ENCODE measurements at places on chromosomes 7 and 10. TPM values are rescaled to one million over a fixed set of nuclear protein-coding genes. Genes with fewer than 3 reads are reported as not detected.

- H3K36me3 ChIP-seq = no peaks in the 10 kb centered on the region
- no peak overlapping the region for H3K27ac ChIP-seq
- no peaks in the 10 kb centered on the region for H3K27me3 ChIP-seq
- no peak for DNase-seq
- H3K4me3 ChIP-seq = no peak overlapping the region
Measured at GRCh38 chr7:137717811-137718271, 128.9 kb downstream of the DGKI start.

DNA sequence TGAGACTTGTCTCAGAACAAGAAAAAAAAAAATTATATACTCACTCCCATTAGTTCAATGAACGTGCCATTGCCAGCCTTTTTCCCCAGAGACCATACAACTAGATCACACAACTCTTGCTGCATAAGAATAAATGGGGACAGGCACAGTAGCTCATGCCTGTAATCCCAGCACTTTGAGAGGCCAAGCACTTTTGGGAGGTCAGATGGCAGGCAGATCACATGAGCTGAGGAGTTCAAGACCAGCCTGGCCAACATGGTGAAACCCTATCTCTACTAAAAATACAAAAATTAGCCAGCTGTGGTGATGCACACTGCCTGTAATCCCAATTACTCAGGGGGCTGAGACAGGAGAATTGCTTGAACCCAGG lies 13.6 kb downstream of the PDLIM1 start:
- H3K4me1 ChIP-seq = peaks cover 83% of the 10 kb centered on the region
- no peaks in the 10 kb centered on the region for H3K36me3 ChIP-seq
- H3K27ac ChIP-seq = peak overlapping the region; percentile 87
- H3K27me3 ChIP-seq = no peaks in the 10 kb centered on the region
- no peak overlapping the region for H3K4me3 ChIP-seq
- no peak for DNase-seq

DNA sequence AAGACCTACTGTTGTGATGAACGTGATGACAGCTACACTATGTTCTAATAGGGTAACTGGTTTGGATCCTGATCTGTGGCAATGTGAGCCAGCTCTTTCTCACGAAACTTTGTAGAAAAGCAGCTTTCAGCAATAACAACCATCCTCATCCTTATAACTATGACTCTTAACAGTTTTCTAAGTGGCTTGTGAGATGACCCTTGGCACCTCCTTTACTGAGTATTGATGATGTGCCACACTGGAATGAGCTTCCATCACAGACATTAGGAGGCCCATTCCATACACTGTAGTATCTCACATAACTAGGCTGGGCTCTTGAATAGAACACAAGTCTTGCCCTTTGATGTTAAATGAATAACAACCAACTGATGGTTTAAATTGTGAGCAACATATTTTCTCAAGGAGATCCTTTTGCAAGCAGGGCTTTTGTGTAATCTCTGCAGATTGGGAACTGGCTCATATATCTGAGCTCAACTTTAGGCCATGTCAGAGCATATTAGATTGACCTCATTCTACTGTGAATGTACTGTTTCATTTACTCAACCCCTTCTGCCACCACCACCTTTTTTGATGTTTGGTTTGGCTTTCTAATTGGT lies 46.4 kb downstream of the MYPN start:
- H3K36me3 ChIP-seq = no peaks in the 10 kb centered on the region
- H3K4me3 ChIP-seq = no peak overlapping the region
- no peak for DNase-seq
- no peak overlapping the region for H3K27ac ChIP-seq
- no peaks in the 10 kb centered on the region for H3K27me3 ChIP-seq

DNA sequence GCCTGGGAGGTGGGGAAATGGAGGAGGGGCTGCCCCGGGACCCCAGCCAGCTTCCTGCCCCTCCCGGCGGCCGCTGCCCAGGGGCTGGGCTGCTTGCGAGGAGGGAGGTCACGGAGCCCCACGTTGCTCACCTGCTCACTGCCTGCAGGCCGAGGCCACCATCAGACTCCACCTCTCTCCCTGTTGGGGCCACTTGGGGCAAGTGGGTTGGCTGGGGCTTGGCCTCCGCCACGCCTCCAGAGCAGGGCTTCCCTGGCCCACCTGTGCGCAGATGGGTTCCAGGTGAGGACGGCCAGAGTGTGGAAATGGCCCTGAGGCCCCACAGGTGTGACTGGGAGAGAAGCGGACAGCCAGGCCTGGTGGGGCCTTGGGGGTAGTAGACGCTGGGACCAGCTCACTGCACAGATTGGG lies 82.8 kb upstream of the DIP2C start:
- H3K27me3 ChIP-seq = no peaks in the 10 kb centered on the region
- no peak for DNase-seq
- no peak overlapping the region for H3K27ac ChIP-seq

DNA sequence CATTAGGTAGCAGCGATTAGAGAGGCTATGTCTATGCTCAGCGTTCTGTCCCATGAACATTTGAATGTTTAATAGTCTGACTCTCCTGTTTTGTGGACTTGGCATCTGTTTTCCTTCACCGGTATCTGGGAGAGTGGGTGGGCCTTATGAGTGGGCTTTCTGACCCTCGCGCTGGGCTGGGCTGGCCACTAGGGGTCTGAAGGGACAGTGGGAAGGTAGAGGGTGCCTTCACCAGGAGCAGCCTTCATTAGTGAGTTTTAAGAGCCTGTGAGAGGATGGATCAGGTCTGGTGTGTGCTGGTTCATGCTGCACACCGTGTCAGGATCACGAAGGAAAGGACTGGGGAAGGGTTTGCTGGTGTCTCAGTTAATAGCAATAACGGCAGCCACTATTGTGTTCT lies 33.4 kb downstream of the DCLRE1A start:
- no peaks in the 10 kb centered on the region for H3K27me3 ChIP-seq
- H3K4me1 ChIP-seq = no peaks in the 10 kb centered on the region
- no peak for DNase-seq
- H3K36me3 ChIP-seq = no peaks in the 10 kb centered on the region
- no peak overlapping the region for H3K27ac ChIP-seq

DNA sequence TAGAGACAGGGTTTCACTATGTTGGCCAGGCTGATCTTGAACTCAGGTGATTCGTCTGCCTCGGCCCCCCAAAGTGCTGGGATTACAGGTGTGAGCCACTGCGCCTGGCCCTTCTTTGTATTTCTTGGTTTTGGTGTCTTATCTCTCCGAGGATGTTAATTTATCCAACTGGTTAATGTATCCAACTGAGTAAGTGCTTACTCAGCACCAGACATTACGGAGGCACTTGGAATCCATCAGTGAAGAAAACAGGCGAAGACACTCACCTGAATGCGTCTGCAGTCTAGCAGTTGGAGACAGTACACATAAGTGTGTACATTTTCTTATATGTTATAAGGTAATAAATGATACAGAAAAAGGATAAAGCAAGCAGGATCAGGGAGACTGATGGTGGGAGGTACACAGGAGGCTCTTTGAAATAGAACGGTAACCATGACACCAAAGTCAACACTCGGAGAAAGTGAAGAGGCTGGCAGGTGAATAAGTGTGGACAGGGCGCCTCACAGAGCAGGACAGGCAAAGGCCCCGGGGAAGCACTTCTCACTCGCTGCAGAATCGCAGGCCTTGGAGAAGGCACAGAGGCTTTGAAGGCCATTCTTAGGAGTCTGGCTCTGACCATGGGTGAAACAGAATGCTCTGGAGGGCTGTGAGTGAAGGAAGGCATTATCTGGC lies 73.1 kb downstream of the LANCL2 start:
- no peaks in the 10 kb centered on the region for H3K27me3 ChIP-seq
- H3K4me3 ChIP-seq = no peak overlapping the region
- DNase-seq = no peak

DNA sequence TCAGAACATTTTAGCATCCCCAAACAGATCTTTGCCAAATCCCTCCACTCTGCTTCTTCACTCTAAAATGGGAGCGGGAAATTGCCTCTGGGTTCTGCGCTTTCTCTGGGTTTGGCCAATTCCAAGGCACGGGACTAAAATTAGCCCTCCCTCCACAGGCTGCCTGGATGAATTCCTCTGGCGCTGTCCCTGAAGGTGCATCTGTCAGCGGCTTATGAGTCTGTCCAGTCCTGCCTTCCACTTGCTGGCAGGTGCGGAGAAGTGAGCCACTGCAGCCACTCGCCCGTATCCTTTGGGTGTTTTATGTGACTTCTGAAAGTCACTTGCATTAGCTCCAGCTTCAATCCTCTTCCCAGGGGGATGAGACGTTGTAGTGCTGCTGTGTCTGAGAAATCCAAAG lies 121.6 kb downstream of the SH2D4B start:
- DNase-seq = no peak
- no peak overlapping the region for H3K4me3 ChIP-seq

DNA sequence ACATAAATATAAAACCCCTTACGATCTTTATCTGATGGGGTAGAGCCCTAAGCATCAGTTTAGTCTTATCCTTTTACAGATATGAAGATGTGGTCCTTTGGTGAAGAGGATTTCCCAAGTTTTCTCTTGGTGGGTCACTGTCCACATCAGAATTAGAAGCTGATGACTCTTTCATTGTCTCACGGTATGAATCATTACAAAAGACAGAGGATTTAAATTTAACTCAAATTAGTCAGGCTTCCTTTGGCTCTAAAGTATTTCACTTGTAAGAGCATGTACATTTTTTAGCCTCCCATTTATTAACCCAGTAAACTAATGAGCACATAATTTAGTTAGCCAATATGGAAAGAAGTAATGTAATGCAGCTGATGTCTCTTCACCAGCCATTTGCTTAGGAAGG lies 49.9 kb upstream of the TMEM26 start:
- H3K4me1 ChIP-seq = no peaks in the 10 kb centered on the region
- no peaks in the 10 kb centered on the region for H3K36me3 ChIP-seq
- H3K27ac ChIP-seq = no peak overlapping the region
- no peaks in the 10 kb centered on the region for H3K27me3 ChIP-seq
- no peak for DNase-seq

- no peak overlapping the region for H3K27ac ChIP-seq
- H3K4me1 ChIP-seq = no peaks in the 10 kb centered on the region
- no peaks in the 10 kb centered on the region for H3K36me3 ChIP-seq
Measured at GRCh38 chr7:90648834-90649233, 52.7 kb downstream of the CDK14 start.

DNA sequence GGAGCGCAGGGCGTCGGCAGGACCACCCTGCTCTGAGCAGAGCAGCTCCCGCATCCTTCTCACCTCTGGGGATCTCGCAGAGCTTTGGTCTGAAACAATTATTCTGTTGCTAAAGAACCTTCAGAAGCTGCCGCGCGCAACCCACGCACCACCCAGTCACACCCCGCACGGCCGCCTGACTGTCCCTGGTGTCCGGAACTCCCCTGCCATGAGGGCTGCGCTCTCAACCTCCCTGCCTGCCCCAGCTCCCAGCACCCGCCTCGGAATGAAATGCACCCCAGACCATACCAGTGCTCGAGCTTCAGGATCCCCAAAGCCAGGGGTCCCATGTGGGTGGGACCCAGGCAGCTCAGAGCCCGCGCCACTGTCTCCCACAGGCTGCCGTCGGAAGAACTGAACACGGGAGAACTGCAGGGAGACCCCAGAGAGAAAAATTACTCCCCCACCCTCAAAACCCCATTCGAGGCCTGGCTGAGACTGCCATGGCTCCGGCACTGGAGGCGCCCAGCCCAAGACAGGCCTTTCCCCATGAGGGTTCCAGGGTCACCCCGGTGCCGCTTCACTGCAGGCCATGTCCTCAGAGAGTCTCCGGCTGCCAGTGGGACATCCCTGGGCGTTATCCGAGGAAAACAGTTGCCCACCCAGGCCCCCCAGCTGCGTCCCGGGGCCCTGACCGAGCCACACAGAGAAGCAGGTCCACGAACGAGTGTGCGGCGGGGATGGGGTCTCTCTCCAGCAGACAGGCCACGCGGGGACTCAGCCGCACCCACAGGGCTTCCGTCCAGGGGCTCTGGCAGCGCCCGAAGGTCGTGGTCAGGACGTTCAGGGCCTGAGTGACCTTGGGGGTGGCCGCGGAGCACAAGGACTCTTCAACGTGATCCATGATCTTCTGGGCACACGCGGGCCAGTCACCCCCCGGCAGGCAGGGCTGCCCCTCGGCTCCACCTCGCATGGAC lies 12.1 kb downstream of the BRAT1 start:
- no peaks in the 10 kb centered on the region for H3K27me3 ChIP-seq
- H3K27ac ChIP-seq = no peak overlapping the region
- H3K4me3 ChIP-seq = no peak overlapping the region
- H3K36me3 ChIP-seq = peaks cover 89% of the 10 kb centered on the region
- no peaks in the 10 kb centered on the region for H3K4me1 ChIP-seq

GRCh38 chr7:11485636-11486035 lies 346.4 kb downstream of the THSD7A start:
- no peaks in the 10 kb centered on the region for H3K36me3 ChIP-seq
- no peaks in the 10 kb centered on the region for H3K4me1 ChIP-seq
- no peaks in the 10 kb centered on the region for H3K27me3 ChIP-seq
- H3K4me3 ChIP-seq = no peak overlapping the region

DNA sequence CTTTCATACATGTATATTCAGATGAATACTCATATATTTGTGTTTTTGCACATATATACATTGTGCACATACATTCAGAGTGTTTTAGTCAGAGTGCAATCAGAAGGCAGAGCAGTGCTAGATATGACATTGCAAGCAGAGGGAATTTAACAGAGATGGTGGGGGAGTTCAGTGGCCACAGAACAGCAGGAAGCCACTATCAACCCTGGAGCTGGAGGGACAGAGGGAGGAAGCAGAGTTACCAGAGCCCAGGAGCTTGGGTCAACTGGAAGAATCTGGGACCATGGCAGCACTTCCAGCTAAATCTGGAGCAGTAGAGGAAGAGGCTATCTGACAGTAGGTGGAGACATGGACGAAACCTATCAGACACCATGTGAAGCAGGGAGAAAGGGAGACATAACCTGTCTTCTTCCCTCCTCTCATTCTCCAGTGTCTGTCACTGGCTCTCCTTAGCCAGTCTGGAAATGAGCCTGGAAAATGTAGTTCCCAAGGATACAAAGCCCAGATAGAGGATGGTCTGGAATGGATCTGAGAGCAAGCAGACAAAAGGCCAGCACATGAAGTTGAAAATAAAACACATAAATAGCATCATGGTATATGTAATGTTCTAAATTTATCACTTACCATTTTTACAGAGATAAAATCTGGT lies 33.6 kb upstream of the HERPUD2 start:
- H3K27ac ChIP-seq = peak overlapping the region; percentile 41
- no peak for DNase-seq
- no peaks in the 10 kb centered on the region for H3K36me3 ChIP-seq
- peaks cover 8% of the 10 kb centered on the region for H3K4me1 ChIP-seq

GRCh38 chr7:139109983-139110411 lies 477 bp upstream of the ZC3HAV1 start:
- no peak for DNase-seq
- H3K27me3 ChIP-seq = no peaks in the 10 kb centered on the region
- H3K4me3 ChIP-seq = peak overlapping the region; percentile 65
- H3K27ac ChIP-seq = peak overlapping the region; percentile 96

The GBX1 gene
- polyA plus RNA-seq = 0.07 TPM

The HABP2 gene
- polyA plus RNA-seq = 27.7 TPM

The SLC39A12 gene
- 0.03 TPM for polyA plus RNA-seq

The IQUB gene
- 0.58 TPM for polyA plus RNA-seq

The ASIC3 gene
- 6.9 TPM for polyA plus RNA-seq

The KIAA1549 gene
- 3.9 TPM for polyA plus RNA-seq

The GTF2IRD1 gene
- polyA plus RNA-seq = 51.2 TPM
